ENCODE measurements at places on chromosomes 1 and 21.

DNA sequence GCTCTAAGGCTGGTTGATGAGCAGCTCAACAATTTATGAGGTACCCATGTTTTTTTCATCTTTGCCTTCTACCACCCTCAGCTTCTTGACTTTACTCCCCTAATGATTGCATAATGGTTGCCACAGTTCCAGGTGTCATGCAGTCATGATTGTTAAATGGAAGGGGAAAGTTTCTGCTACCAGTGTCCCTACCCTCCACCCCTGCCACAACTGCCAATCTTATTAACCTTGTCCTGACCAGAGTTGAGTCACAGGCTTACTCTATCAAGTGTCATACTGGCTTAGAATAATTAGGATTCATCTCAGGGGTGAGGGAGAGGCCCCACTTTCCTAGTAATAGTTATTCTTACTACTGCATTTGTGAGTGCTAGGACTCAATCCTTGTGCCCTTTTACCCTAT is 7.9 kb upstream of the FUBP1 start:
- no peak for DNase-seq

DNA sequence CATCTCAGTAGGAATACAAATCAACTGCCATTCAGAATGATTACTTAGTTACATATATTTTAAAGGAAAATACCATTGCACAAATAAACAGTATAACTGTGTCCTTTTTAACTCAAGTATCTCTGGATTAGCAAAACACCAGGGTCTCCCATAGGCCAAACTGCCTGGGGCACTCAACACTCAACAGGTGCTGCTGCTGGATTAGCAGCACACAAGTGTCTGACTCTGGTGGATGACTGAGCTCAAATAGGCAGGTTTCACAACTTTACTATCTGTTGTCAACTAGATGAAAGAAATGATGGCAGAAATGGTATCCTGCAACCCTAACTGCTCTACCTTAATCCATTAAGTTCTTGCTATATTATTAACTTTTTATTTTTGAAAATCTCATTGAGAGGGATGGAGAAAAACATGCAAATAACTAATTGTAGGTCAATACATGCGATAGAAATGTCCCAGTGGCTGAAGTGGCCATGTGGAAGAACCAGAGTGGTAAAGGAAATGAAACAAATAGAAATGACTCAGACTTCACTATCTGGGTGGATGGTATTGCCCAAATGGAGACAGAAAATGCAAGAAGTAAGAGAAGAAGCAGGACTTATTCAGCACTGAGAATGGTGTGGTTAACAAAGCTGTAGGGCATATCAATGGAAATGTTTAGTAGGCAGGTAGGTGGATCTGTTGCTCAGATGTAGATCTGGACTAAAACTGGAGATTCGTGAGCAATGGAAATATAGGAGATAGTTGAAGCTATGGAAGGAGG is 90.8 kb upstream of the CCDC190 start:
- DNase-seq: no peak

DNA sequence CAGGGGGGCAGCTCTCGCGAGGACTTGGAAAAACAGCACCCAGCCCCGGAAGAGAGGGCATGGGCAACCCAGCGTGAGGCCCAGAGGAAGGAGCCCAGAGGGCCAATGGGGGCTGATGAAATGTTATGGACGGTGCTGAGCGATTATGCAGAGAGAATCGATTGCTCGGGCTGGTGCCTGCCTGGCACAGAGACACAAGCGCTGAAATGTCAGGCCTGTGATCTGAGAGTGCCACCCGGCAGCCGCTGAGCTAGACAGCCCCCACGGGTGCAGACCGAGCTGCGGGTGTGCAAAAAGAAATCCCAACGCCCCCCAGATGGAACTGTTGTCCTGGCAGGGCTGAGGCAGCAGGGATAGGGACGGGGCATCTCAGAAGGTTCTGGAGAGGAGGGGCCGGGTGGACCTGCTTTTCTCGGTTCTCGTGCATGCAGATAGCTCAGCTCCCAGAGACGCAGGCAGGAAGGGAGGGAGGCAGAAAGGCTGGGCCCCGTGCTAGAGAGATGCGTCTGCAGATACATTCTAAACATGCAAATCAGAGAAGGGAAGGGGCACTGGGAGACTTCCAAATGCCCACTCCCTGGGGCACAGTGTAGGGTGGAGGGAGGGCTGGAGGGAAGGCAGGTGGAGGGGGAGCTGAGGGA is 41.5 kb downstream of the TAS1R2 start:
- no peak for DNase-seq

DNA sequence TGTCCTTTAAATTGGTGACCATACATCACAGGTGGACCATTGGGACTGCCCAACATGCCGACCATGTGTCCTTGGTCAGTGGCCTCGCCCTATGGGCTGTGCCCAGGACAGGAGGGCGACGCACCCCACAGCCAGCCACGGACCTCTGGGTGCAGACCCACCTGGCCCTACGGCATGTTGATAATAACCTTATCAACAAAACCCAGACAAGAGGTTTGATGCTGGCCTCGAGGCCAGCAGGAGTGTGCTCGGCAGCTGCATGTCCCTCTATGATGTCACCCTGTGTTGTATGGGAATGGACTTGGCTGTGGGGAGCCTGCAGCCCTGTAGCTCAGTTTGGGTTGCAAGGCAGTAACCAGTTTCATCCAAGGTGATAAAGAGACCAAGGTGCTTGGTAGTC is 32.1 kb downstream of the SLC37A1 start:
- no peak for DNase-seq

GRCh38 chr1:86207323-86207722 is 50.8 kb upstream of the COL24A1 start:
- peak; percentile 76 for DNase-seq

DNA sequence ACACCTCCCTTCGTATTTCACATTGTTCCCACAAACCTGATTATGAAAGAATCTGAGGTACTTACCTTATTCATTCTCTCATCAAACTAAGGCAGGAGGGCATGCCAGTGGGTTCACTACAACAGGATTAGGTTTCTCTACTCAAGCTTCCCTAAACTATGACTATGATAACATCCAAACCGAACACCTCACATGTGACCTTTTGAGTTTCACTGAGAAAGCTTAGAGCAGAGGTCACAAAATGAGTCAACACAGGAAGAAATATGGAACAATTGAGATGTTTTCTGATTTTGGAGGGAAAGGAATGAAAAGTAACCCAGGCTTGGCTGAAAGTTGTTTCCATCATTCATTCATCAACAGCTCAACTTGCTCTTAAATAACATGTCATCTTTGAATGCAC is 24.1 kb downstream of the UBR4 start:
- DNase-seq: no peak

DNA sequence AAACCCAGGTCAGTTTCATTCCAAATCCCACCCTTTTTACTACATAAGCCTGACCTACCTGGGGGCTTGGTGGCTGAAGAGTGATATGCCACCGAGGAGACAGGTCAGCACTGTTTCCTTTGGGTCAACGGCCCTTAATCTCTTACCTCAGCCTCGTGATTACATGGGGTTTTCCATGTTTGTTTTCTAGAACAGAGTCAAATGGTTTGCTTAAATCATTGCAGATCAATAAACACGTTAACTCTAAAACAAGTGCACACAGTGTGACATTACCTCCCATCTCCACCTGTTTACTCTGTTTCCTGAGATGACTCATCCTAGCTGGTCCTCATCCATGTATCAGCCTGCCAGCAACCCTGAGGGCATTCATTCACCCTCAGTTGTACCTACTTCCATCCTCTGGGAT is 40.8 kb upstream of the TP53BP2 start:
- DNase-seq: peak; percentile 55

DNA sequence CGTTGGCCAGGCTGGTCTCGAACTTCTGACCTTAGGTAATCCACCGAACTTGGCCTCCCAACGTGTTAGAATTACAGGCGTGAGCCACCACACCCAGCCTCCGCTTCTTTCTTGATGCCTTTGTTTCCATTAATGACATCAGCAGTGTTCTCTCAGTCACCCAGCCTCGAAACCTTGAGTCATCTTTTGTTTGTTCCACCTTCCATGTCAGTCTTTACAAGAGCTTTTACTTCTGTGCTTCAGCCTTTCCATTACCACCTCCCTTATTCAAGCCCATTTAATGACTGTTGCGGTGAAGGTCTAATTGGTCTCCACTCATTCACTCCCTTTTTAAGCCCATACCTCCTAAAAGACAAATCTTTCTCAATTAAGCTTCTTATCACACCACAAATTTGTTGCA is 146.6 kb upstream of the ADGRL2 start:
- no peak for DNase-seq

- DNase-seq: no peak
Observed at GRCh38 chr1:147895123-147895522, 7.5 kb upstream of the GJA8 start.

- no peak for DNase-seq
Observed at GRCh38 chr1:119006406-119007279, 18.5 kb upstream of the TBX15 start.

DNA sequence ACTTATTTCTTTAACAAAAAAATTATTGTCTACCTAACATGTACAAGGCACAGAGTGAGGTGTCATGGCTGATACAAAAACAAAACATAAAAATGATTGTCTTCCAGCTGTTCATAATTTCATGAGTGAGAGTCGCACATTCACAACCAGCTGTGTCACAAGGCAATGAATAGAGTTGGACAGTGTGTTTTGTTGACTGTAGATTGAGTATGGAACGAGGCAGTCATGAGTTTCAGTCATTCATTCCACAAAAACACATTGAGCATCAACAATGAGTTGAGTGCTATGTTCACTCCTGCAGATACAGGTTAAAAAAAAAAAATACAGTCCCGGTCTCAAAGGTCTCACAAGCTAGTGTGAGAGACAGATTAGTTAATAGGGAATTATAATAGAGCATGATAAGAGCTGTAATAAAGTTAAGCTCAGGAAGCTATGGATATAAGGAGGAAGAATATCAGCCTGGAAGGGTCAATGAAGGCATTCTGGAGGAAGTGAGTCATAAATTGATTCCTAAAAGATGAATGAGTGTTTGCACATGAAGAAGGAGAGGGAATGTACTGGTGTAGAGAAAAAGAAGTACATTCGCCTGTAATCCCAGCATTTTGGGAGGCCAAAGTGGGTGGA is 47.8 kb upstream of the ARHGAP29 start:
- DNase-seq: peak; percentile 15

GRCh38 chr1:25349606-25350005 is 11.5 kb downstream of the TMEM50A start:
- DNase-seq: no peak

GRCh38 chr1:159771127-159771895 is 9.5 kb upstream of the DUSP23 start:
- DNase-seq: no peak

DNA sequence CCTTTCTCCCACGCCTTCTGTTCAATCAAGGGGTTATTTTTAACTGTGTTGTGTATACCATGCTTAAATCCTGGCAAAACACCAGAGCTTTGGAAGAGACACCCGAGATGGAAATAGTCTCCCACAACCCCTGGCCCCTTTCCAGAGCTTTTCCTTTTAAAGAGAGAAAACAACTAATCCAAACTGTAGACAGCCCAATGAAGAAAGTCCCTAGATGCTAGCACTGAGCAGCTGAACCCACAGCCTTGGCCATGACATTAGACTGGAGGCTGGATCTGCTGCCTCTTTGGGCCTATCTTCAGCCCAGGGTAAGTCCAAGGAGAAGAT is 64.9 kb upstream of the ARTN start:
- no peak for DNase-seq

- no peak for DNase-seq
Observed at GRCh38 chr1:179917601-179918429, 35.7 kb downstream of the TOR1AIP1 start.

DNA sequence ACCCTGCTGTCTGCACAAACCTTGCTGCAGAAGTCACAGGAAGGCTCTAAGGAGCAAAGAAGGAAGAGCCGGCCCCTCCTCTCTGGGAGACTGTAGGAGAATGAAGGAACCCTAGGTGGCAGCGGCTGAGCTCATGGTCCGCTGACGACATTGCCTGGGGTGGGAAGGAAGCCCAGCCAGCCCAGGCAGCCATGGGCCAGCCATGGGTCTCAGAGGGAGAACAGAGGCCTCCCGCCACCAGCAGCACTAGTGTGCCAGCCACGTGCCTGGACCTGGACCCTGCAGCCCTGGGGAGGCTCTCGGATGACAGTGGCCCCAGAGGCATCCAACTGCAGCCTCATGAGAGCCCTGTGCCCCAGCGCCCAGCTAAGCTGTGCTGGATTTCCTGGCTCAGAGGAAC is 49.2 kb upstream of the POFUT2 start:
- peak; percentile 62 for DNase-seq

GRCh38 chr1:34792868-34793727 is at the start of gene GJA4:
TSS of gene GJA4 (plus strand) at chr1:34792999. CDS start at chr1:34794214, 1,215 bp downstream.
- no peak for DNase-seq

DNA sequence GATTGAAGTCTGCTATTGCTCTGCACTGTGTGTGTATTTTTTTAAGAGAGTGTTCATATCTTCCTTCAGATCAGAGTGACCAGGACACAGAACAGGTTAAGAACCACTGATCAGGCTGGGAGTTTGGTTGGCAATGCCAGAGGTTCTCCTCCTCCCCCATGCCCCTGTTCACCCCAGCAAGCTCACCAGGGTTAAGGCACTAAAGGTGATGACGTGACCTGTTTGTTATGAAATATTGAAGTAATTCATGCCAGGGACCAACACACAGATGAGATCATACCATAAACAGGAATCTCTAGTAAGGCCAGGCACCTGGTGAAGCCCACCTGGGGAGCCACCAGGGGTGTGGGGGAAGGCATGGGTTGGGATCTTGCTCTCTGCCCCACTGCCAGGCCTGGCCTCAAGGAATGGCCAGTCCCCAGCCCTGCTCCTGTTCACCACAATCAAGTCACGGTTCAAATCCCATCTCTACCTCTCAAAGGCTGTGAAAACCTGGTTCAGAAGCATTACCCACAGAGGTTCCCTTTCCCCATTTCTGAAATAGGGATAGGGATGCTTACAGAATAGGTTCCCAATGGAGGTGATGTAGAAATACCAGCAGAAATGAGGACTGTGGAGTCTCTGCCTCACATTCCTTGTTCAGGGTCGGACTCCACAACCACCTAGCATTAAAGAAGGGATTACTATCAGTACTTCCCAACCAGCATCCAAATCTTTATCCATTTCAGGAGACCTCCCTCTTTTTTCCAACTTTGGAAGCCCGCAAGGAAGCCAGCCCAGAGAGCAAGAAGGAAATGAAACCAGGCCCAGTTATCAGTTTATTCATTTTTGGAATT is 2.4 kb downstream of the ID3 start:
- peak; percentile 60 for DNase-seq

GRCh38 chr1:88746916-88747315 is 62.8 kb downstream of the PKN2 start:
- DNase-seq: no peak

DNA sequence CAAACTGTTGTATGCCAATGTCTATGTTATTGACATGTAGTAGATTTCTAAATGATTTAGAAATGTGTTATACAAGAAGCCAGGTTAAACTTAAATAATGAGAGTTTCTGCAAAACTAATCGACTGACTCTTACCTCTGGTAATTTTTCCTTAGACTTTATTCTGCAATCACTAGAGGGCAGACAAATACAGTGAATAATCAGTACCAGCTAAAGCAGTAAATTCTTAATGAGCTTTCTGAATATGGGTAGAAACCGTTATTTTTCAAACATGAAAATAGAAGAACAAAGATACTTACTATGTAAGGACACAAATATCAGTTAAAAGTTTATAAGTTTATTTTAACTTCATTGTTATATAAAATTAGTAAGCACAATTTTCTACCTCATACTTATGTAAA is 97.9 kb upstream of the RGS1 start:
- DNase-seq: peak; percentile 57

GRCh38 chr1:220914283-220915116 is 35.3 kb downstream of the HLX start:
- no peak for DNase-seq
